ENCODE measurements at places on chromosomes 3 and 15.

DNA sequence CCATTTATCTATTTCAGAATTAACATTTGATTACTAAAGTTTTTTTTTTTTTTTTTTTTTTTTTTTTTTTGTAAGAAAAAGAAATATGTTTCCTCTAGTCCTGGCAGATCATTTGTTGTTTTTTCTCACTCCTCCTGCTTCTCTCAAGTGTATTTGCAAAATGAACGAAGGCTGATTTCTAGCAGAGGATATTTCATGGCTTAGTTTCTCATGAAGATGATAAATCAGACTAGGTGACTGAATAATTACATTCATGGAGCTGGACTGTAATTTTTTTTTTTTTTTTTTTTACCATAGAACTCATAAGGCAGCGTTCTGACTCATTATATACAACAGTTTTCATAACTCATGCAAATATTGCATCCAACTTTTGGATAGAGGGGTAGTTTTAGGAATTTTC, 332.5 kb upstream of the SEMA6D start:
- no peak for DNase-seq

GRCh38 chr15:92989470-92989869, 89.3 kb downstream of the CHD2 start:
- no peak for DNase-seq

DNA sequence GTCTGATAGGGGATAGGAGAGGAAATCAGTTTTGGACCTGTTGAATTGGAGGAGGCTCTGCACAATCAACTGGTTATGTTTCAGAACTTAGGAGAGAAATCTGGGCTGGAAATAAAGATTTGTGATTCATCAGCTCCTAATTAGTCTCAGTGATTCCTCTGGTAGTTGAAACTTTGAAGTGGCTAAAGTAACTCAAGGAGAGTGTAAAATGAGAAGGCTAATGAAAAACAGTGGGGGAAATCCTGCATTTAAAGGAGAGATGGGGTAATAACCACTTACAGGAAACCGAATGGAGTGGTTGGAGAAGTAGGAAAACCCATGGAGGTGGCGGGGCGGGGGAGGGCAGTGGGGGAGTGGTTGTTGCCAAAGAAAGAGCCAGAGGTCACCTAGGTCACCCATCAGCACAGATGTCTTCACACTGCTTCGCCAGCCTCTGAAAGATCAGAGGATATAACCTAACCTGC, 32.6 kb downstream of the MAP2K5 start:
- DNase-seq = no peak

DNA sequence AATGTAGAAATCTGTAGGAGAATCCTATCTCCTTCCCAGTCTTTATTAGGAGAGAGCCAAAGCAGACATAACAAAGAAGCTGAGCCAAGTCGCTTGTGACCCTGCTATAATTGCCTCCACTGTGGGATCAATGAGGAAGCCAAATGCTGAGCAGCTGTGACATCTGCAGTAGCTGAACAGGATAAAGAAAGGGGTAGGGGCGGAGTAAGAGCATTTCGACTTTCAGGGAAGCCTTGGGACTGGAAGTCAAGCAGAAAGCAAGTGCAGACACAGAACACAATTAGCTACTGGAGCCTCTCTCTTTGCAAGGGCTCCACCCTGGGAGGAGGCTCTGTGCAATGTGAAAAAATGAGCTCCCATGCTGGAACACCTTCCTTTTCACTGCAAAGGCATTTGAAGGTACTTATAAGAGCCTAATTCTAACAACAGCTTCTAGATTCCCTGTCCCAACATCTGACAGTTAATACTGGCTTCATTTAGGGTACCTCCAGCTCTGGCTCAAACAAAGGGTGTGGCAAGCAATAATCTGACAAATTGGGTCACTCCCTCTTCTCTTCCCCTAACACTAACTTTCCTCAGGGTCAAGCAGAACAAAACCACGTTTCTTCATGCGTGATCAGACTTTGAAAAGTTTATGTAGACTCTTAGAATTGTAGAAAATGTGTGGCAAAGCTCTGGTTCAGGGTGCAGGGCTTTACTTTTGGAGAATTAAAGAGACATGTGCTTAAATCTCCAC, 166.4 kb downstream of the CADPS start:
- DNase-seq = no peak

DNA sequence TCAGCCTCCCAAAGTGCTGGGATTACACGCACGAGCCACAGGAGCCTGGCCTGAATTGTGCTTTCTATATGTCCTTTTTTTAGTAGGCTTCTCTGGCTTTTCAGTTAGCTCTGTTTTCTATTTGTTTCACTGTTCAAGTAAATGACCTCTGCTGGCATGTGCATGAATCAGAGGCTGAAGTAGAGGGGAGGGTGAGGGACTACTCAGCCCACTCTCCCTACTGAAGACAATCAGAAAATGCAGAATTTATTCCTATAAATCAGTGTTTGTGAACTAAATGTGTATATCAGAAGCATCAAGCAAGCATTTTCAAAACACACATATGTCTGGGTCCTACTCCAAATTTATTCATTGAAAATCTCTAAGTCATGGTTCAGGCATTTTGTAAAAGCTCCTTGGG, 45.0 kb downstream of the ZMAT3 start:
- no peak for DNase-seq

DNA sequence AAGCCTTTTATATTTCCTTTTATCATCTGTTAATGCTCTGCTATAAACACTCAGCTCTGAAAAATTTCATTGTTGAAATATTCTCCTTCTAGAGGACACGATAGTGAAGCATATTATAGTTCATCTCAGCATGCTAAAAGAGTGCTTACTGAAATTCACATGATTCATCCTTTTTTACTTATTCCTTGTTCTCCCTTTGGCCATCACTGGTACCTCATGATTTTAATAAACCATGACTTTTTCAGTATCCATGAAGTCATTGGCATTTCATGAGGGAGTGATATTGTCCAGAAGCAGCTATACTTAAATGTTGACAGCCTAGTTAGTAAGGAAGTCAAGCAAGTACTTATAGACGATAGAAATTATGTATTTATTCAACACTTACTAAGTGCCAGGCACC, 112.7 kb downstream of the PROS1 start:
- DNase-seq = no peak

GRCh38 chr3:33194303-33194702, 24.3 kb downstream of the SUSD5 start:
- no peak for DNase-seq

DNA sequence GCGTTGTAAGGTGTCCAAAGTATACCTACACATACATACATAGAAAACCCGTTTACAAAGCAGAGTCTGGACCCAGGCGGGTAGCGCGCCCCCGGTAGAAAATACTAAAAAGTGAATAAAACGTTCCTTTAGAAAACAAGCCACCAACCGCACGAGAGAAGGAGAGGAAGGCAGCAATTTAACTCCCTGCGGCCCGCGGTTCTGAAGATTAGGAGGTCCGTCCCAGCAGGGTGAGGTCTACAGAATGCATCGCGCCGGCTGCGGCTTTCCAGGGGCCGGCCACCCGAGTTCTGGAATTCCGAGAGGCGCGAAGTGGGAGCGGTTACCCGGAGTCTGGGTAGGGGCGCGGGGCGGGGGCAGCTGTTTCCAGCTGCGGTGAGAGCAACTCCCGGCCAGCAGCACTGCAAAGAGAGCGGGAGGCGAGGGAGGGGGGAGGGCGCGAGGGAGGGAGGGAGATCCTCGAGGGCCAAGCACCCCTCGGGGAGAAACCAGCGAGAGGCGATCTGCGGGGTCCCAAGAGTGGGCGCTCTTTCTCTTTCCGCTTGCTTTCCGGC, 318.6 kb downstream of the FGF12 start:
- DNase-seq = no peak

DNA sequence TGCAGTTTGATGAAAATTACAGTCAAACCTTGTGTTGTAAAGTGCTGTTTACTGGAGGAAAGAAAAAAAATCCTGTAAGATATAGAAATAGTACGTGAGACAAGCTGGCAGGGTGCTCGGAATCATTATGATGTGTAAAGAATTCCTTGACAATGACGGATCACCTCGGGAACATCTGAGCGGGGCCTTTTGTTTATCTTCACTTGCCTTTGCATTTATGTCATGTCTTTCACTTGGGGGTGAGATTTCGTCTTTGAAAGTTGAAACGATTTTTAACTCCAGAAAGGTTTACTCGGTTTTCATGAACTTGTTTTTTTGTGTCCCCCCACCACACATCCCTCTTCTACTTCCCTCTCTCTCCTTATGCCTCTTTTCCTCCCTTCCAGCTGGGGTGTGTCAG, 128.3 kb upstream of the VEPH1 start:
- DNase-seq = no peak

DNA sequence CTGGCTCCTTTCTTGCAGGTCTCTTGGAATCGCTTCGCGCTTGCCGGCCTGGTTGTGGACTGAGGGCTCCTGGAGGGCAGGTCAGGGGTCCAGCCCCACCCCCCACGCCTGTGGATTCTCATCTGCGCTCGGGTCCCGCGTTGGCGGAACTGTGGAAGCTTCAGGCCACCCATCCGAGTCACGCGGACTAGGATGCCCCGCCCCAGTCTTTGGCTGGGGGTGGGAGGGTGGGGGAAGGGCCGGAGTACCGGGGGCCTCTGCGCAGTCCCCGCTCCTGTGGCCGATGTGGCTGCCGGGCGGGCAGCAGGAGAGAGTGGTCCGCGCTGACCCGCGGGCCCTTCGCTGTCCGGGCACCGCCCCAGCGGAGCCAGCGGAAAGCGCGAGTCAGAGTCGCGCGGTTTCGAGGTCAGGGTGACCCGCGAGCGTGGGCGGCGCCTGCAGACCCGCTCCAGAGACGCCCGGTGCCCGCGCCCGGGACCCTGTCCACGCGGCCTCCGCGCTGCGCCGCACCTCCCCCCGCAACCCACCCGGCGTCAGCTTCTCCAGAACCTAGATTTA, 114.2 kb downstream of the KLF13 start:
- no peak for DNase-seq

DNA sequence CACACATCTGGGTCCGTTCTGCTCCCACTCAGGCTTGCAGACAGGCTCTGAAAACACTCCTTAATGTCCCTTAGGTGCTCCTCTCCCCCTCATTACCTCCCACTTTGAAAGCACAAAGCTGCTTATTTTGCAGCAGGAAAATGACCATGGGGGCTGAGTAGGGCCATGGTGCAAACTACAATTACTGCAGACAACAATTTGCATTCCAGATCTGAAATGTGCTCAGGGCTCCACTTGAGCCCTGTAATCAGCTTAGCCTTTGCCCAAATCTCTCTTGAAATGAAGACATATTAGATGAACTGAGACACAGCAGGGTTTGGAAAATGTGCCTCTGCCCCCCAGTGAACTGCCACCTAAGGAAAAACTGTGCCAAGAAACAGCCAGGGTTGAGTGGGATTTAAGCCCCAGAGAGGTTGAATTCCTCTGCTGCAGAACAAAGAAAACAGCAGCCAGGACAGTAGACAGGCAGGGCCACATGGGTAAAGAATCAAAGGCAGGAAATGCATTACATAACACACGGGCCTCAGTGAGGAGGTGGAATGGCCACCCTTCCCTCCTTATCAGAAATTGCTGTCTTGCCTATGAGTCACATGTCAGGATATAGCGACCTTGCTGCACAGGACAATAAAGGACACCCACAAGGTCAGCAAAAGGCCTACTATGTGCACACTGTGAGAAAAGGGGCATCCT, 126.8 kb upstream of the ARHGEF3 start:
- DNase-seq = peak; percentile 28

- no peak for DNase-seq
Measured at GRCh38 chr3:71512544-71512943, 71.0 kb downstream of the FOXP1 start.

DNA sequence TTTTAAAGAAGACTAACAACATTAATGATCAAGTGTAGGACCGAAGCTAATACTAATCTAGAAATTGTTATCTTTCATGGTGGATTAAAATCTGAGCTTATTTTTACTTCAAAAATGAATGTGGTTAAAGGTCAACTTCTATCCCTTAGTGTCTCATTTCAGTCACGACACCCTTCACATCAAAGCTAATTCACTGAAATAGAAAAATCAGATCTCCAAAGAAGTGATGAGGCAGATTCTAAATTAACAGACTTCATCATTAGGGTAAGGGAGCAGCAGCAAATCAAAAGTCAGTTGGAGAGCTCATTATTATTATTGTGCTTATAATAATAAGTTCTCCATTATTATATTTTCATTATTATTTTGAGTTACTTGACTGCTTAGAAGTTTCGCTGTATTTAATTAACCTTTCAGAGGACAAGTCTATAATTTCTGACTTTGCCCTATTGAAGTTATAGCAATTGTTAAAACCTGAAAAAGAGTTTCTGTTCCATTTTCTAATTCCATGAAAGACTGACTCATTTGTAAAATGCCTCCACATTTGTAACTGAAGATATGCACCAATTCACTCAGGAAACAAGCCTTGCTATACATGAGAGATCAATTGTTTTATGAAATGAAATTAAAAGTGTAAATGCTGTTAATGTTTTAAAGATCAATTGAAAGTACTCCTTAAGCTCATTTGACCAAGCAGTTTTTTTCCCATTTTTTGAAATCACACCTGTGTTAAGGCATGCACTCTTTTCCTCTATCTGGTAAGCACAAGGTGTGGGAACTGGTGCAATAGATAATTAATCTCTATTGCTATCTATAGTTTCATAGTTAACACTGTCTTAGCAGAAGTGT, 23.1 kb upstream of the CMC1 start:
- DNase-seq = no peak

DNA sequence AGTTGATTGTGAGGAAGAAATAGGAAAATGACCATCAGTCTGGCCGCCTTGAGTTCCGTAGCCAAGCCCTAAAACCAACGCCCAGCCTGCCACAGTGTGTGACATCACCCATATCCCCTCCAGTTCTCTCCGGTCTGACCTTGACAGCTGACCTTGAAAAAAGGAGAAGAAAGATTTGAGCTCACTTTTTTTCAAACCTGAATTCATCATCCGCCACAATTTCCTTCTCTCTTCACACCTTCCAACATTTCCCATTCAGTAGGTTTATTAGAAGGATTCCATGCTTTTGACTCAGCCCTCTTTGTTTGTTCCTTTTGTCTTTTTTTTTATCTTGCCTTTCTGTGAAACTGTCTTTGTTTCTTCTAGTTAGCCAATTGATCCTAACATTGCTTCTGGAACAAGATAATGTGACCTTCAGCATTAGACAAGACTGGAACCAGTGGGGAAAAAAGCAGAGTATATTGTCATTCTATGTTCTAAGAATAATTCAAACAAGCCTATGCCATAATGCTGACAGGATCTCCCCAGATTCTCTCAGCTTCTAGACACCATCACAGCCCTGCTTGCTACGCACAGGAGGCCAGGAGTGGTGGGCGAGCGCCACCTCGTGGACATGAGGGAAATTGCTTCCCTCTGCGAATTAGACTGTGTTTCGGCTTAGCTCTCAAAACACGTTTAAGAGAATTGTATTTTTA, 283.1 kb downstream of the FGF12 start:
- DNase-seq = peak; percentile 54

- DNase-seq = no peak
Measured at GRCh38 chr3:34988296-34988695, 651.0 kb upstream of the ARPP21 start.

DNA sequence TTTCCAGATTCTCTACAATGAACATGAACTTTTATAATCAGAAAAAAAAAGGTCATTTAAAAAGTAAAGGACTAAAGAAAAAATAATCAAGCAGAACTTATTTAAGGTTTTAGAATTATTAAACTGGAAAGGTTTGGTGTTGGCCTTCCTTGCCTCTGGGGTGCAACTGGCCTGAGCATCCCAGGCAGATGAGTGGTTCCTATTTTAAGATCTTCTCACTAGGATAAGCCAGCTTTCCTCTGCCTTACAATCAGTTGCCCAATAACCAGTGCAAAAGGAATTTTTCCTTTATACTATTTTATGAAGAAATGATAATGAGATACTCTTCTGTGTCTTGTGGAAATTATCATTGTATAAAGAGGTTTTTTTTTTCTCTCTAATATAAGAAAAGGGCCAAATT, 56.6 kb downstream of the SEC22A start:
- no peak for DNase-seq
